Placental pericyte (primary cell): ENCODE measurements at places on chromosomes 7 and 10. TPM values are rescaled to one million over a fixed set of nuclear protein-coding genes. Genes with fewer than 3 reads are reported as not detected.

Gene NPSR1
- total RNA-seq, result not detected in 2 replicates

Gene MDFIC
- total RNA-seq, result 16.6 and 73.0 TPM in 2 replicates

Gene SFXN2
- 7.7 and 9.3 TPM in 2 replicates for total RNA-seq

Gene TMEM26
- 1.1 and 6.2 TPM in 2 replicates for total RNA-seq

Gene TBXAS1
- 0.66 and 1.0 TPM in 2 replicates for total RNA-seq

Gene SLC26A5
- total RNA-seq, result not detected in 2 replicates
